Mononuclear cell (primary cell): ENCODE measurements at places on chromosomes 11 and 22. TPM values are rescaled to one million over a fixed set of nuclear protein-coding genes. Genes with fewer than 3 reads are reported as not detected.

Gene OR8K5
- total RNA-seq, result not detected

Gene MS4A12
- not detected for total RNA-seq

Gene FIBIN
- 0.10 TPM for total RNA-seq

Gene NPAS4
- total RNA-seq, result not detected

Gene HIC2
- 8.5 TPM for total RNA-seq
